ENCODE measurements at places on chromosomes 3 and 15. TPM values are rescaled to one million over a fixed set of nuclear protein-coding genes. Genes with fewer than 3 reads are reported as not detected.

SEMA5B gene
- not detected for total RNA-seq

CACNA2D3 gene
- total RNA-seq = 0.15 TPM

HTR3E gene
- not detected for total RNA-seq

SERINC4 gene
- 0.32 TPM for total RNA-seq

NRG4 gene
- not detected for total RNA-seq

DNA sequence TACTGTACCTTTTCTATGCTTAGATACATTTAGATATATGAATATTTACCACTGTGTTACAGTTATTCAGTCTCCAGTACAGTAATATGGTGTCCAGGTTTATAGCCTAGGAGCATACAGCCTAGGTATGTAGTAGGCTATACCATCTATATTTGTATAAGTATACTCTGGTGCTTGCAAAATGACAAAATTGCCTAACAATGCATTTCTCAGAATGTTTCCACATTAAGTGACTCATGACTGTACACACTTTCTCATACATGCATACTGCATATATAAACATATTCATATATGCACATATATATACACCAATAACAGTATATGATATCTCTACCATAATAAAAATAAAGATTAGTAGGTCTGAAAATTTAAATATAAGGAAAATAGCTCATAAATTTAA is 169.3 kb downstream of the DPH6 start:
- DNase-seq = no peak

- no peak for DNase-seq
These were observed 628.3 kb downstream of the ROBO1 start for GRCh38 chr3:79139395-79140068.

DNA sequence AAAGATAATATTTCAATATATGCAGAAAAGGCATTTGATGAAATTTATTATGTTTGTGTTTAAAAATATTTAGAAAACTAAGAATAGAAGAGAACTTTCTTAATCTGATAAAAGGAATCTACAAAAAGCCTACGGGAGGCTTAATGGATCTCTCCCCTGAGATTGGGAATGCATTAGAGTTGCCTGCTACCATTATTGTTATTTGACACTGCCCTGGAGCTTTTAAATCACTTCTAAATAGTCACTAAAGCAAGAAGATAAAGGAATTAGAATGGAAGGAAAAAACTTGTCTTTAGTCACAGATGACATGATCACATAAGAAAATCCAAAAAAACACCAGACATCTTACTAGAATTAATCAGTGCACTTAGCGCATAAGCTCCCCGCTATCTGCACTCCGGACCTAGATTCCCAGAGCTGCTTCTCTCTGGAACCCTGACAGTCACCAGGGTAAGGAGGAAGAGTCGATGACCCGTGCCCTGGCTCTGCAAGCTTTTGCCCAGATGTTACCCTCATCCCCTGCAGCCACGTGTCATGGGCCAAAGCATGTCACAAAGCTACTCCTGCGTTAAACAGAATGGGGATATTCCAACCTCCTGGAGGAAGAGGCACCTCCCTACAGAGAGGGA is 97.1 kb downstream of the MINAR1 start:
- DNase-seq = no peak

DNA sequence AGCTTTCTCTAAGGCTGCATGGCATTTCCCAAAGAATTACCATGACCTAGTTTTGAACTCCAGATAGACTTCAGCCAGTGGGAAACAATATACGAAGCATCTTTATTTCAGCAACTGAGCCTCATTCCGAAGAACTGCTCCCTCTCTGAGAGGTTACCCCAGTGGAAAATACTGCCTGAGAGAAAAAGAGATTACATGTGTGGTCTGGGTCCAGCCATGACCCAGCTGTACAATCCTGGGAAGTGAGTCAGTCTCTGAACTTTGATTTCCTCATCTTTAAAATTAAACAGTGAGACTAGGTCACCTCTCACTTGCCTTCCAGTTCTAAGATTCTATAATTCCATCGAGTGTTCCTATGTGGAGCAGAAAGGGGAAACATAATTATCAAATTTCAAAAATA is 42.4 kb downstream of the TNIK start:
- DNase-seq = no peak

DNA sequence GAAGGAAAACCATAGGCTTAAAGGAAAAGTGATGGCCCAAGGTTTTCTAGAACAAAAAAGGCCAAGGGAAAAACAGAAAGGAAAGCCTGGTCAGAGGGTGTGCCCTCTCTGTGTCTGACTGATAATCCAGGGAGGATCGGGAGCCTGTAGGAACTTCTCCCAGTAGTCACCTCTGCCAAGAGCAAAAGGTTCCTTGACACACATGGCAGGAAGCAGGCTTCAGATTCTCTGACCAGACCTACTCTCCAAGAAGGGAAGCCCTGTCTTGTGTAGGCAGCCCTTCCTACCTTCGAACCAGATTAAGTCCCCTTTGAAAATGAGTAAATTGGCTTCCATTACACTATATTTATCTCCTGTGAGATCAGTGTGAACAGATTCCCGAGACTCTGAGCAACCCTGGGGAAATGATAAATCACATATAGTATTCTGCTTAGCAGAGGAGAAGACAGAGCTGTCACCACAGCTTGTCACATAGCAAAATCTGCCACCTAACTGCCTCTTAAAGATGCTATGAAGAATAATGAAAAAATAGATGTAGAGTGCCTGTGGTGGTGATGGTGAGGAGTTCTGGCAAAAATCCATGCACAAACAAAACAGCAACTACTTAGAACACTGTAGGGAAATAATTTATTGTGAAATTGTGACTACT is 38.8 kb downstream of the PARP14 start:
- DNase-seq = no peak

- no peak for DNase-seq
These were observed 241.5 kb downstream of the CLSTN2 start for GRCh38 chr3:140176526-140176925.

- no peak for DNase-seq
These were observed 200.5 kb downstream of the TPRG1 start for GRCh38 chr3:189372243-189372642.

- DNase-seq = no peak
These were observed 36.7 kb downstream of the ARHGEF3 start for GRCh38 chr3:56764904-56765547.

DNA sequence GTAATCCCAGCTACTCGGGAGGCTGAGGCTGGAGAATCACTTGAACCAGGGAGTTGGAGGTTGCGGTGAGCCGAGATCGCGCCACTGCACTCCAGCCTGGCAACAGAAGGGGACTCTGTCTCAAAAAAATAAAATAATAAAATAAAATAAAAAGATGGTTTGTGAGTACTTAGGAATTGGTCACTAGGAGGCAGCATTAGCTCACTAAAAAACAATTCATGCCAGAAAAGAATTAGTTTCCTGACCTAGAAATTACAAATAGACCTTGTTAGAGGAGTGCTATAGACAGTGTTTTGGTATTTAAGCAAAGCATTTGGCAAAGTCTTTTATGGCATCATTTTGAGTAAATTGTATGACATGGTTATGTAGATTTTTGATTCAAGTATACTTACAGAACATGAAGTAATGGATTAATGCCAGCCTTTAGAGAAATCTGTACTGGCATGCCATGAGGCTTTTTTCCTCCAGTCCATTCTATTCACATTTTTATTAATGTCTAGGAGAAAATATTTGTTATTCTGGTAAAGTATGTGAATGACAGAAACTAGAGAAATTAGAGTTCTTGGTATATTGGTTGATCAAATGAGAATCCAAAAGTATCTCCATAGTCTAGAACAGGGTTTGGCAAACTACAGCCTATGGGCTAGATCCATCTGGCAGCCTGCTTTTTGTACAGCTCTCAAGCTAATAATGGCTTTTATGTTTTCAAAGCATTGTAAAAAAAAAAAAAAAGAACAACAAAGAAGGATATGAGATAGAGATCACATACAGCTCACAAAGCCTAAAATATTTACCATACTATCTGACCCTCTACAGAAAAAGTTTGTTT is 81.6 kb downstream of the LRRC49 start:
- DNase-seq = no peak

GRCh38 chr15:47819158-47819557 is 101.9 kb downstream of the SEMA6D start:
- no peak for DNase-seq

DNA sequence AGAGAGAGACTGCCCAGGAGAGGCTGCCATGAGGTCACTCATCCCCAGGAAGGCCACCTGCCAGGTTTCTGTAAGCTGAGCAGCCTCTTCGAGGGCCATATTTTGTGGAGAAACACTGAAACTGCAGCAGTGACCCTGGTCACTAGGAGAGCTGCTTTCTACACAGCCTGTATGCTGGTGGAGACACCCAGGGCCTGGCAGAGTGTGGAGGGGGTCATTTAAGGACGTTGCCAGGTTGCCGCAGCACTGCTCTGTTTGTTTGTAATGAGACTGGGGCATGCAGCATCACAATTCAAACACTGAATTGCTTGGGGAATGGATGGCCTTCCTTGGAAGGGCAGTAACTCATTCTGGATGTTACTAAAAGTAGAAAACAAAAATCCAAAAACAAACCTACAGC is 104.9 kb upstream of the TRIM42 start:
- no peak for DNase-seq

GRCh38 chr15:54941417-54941816 is 255.3 kb downstream of the RSL24D1 start:
- no peak for DNase-seq

- DNase-seq = no peak
These were observed 44.2 kb upstream of the STT3B start for GRCh38 chr3:31488475-31489017.

All from B cell (primary cell).